Activated B cell treated with CpG ODN at 0.5 μM for 24 hours (primary cell): ENCODE measurements at places on chromosomes 2 and 18.
A peak's percentile ranks its signal among the peaks of the same experiment; 100 is the strongest.

- no peak for DNase-seq
Measured at GRCh38 chr18:57164401-57164800, 17.5 kb downstream of the BOD1L2 start.

- no peak for DNase-seq
Measured at GRCh38 chr2:171564463-171564862, 42.2 kb downstream of the CYBRD1 start.

GRCh38 chr18:23487738-23488570 lies 15.4 kb upstream of the RMC1 start:
- DNase-seq = peak; percentile 29

DNA sequence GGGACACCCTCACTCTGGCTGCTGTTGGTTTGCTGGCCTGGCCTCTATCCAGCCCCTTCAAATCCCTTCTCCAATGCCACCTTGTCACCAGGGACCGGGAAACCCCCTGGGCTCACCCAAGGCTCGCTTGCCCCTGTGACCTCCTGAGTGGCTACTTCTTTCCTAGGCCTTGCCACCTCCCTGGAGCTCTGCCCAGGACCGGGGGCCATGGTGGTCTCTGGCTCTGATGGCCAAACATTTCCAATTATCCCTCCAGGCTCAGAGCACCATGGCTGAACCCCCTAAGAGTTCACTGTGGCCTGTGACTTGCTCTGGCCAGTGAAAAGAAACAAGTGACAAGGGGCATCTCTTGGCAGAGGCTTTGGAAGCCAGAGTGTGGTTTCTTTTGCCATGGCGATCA lies 237.6 kb downstream of the TFCP2L1 start:
- DNase-seq = no peak

GRCh38 chr2:46010925-46011490 lies 286.2 kb upstream of the EPAS1 start:
- DNase-seq = no peak

DNA sequence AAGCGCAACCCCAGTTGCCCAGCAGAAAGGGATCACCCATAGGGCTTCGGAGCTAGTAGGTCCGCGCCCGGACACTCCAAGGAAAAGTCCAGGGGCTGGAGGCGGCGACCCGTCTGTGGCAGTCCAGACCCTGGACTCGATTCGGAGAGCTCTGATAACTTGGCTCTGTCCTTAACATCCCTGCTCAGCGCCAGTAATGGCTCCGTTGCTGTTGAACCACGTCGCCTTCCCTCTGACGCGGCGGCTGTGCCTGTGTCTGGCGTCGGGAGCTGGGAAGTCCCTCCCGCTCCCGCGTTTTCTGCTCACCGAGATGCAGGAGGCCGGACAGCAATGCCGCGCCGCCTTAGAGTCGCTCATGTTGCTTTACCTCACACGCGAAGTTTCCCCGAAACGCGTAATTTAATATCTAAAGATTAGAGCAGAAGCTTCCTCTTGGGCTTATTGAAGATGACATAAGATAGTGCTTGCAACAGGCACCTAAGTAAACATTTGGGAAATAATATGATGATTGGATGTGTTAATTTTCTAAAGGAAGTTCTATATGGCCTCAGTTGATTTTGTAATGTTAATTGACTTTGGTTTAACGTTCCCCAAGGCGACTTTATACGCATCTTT lies 1.3 kb upstream of the ZBTB14 start:
- peak; percentile 39 for DNase-seq

DNA sequence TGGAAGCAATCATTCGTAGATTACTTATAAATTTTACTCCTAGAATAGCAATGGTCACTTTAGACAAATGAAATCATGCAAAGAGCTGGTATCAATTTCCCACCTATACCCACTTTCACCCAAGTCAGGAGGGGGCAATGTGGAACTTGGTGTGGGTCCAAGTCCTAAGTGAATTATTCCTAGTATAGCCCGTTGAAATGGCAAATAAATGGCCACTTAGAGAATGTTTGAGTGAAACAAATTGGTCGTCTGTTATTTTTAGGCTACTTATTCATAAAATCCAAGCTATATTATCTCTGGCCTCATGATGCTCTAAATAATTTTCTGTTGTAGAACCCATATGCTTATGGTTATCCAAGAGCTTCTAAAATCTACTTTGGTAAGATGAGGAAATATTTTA lies 98.1 kb downstream of the MYO3B start:
- DNase-seq = no peak

DNA sequence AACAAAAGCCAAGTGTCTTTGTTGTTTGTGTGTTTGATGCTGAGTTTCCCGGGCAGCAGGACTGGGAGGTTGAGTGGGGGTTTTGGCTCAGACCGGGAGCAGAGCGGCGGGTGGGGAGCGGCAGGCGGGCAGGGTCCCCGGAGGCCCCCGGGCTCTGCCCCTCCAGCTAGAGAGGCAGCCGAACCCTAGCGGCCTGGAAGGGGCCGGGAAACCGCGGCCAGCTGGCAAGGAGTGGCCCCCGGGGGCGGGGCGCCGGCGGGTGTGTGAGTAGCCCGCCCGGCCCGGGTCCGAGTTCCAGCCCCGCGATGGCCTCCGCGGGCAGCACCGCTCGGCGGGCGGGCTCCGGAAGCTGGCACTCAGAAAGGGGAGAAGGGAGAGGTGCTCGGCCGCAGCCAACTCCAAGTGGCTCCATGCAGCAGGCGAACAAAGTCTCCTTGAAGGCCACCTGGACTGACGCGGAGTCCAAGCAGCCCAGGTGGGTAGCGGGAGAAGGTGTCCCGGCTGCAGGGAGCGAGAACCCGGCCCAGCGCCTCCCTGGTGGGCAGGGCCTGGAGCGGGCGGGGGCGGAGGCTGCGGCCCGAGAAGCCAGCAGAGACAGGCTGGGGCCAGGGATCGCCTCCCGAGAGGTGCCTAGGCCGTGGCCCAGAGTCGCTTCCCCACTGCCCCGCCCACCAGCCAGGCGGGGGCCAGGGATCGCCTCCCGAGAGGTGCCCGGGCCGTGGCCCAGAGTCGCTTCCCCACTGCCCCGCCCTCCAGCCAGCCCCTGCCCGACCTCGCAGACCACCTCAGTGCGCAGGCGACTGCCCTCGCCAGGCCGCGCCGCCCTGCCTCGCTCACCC lies at the start of gene ANKRD53:
Gene ANKRD53, plus strand, starts transcription at position 290 of the 839 bp plus-strand sequence. Its CDS starts 16 bp downstream, at position 306.
- DNase-seq = peak; percentile 38

DNA sequence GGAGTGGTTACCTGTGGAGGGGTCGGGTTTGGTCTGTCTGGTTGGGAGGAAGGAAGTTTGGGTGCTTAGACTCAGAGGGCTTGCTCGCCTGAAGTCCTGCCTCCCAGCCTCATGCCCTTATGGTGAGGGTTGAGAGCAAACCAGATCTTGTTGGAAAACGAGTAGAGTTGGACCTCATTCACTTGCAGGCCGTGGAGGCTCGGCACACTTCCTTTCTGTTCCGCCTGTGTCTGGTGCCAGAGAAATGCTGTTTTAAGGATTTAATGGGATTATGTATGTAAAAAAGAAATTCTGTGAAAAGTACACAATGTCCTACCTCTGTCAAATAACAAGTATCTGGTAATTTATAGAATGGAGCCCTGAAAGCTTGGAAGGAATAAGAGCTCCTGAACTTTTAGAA lies 29.6 kb downstream of the GATA6 start:
- DNase-seq = no peak

- DNase-seq = no peak
Measured at GRCh38 chr18:13403786-13404549, 185.4 kb downstream of the LDLRAD4 start.

DNA sequence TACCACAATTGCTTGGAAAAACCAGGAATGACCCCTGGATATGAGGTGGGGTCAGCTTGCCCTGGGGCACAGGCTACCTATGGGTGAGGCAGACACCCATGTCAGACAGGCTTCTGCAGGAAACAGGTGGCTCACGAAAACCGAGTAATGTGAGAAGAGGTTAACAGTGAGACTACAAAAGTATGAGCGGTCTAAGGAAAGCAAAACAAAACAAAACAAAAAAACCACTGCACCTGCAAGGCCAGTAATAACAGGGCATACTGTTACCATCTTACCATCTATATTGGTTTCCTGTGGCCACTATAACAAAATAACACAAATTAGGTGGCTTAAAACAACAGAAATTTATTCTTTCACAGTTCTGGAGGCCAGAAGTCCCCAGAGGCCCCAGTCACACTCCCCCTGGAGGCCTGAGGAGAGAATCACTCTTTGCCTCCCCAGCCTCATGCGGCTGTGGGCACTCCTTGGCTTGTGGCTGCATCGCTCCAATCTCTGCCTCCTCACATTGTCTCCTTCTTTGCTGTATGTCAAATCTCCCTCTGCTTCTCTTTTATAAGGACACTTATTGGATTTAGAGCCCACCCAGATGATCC lies 86.6 kb upstream of the EPC2 start:
- no peak for DNase-seq
